ENCODE measurements at places on chromosomes 11 and 22. TPM values are rescaled to one million over a fixed set of nuclear protein-coding genes. Genes with fewer than 3 reads are reported as not detected.

Gene USP2
- total RNA-seq, result 0.33 TPM

Gene KLHL22
- total RNA-seq, result 33.8 TPM

Gene IRF7
- total RNA-seq, result 6.1 TPM

Gene DRICH1
- total RNA-seq, result 0.26 TPM

Gene SMIM35
- total RNA-seq, result not detected

Gene MPEG1
- total RNA-seq, result not detected

Gene CCDC73
- not detected for total RNA-seq
